Hematopoietic multipotent progenitor cell treated with erythropoietin and hydrocortisone succinate and interleukin-3 and kit ligand, for 15 days (in vitro differentiated cells): ENCODE measurements at places on chromosomes 2 and 18.
A peak's percentile ranks its signal among the peaks of the same experiment; 100 is the strongest.

GRCh38 chr18:77164763-77165485, 32.3 kb upstream of the MBP start:
- no peak for DNase-seq

GRCh38 chr2:149597668-149598326, 10.2 kb upstream of the MMADHC start:
- peak; percentile 65 for DNase-seq

DNA sequence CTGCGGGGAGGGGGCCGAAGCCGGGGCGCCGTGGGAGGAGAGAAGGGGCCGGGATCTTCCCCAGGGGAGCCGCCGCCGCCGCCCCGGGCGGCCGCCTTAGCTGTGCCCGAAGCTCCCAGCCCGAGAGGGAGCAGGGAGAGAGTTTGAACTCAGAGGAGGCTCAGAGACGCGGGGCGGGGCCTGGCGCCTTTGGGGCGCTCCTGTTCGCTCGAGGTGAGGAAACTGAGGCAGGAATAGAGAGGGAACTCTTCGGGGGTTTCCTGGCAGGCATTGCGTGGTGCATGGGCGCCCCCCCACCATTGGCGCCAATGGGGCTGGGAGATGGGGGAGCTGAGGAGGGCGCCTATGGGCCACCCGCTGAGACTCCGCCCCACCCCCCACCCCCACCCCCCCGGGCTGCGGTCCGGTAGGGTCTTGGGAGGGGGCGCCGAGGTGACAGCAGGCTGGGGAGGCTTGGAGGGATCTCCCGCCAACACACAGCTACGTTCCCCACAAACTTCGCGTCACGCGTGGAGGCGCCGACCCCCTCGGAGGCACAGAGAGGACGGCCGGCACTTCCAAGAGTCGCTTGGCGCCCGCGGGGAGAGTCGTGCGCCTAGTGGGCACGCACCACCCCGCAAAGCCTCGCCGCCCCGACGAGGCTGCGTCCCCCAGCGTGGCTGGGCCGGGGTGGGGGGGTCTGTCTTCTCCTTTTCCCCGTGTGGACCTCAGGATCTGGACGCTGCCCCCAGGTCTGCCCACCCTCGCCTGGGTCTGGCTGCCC, 680 bp downstream of the CTDSP1 start:
- DNase-seq = peak; percentile 49

- no peak for DNase-seq
These were observed 198.0 kb upstream of the NCKAP5 start for GRCh38 chr2:133766164-133766832.

- no peak for DNase-seq
These were observed 63.6 kb upstream of the TTC21B start for GRCh38 chr2:166017208-166017607.

- no peak for DNase-seq
These were observed 67.2 kb upstream of the SMAD7 start for GRCh38 chr18:49017813-49018553.

DNA sequence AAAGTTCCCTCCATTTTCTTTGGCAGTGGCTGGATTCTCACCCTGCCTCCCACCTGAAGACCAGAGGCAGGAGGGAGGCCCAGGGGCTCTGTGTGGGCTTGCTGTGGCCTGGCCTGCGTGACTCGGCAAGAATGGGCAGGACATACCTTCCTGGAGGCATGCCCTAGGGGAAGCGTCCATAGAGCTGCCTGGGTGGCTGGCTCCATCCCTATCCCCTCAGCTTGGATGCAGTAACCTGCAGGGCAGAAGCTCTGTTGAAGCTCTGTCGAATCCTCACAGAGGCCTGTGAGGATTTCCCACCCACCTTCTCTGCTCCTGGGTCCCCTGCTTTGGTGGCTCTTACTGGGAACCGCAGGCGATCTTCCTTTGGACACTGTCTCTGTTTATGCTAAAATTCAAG, 1.3 kb upstream of the PRSS56 start:
- no peak for DNase-seq

GRCh38 chr18:62341473-62341872, 16.4 kb downstream of the TNFRSF11A start:
- DNase-seq = no peak

GRCh38 chr2:168534926-168535325, 78.9 kb downstream of the CERS6 start:
- DNase-seq = no peak

DNA sequence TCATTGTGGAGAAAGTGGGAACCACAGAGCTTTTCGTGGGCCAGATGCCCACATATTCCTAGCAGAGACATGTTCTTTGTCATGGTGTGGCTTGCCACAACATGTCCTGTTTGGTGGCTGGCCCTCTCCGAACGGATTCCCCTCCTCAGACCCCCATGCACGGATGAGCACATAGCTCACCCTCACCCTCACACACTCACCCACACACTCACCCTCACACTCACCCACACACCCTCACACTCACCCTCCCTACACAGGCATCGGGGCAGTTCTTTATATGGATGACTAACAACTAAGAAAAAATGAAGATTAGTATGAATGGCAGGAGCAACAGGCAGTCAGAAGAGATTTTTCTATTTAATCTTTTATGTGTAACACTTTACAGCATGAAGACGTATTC, 149.9 kb downstream of the ZNF236 start:
- DNase-seq = no peak

DNA sequence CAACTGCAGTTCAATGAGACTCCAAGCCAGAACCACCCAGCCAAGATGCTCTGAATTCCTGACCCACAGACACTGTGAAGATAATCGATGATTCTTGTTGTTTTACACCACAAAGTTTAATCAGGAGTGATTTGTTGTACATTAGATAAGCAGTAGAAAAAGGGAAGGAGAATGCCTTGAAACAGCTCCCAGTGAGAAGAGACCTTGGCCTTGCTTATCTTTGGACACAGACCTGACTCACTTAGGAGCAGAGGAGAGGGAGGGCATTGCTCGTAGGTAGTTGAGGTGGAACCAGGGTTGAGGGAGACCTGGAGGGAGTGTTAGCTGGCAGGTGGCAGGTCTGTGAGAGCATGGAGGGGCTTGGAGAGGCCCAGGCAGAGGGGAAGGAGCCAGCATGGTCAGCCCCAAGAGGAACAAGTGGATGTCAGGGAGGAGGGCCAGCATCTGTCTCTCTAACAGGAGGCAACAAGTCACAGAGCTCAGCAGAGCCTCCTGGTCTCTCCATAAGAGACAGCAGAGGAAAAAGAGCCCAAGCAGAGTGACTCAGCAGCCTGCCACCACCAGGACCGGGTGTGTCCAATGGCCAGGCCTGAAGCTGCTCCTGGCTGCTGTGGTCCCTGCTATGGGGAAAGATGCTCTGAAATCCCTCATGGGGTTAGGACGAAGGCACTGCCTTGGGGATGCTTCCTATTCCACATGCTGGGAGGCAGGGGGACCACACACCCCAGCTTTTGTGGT, 161.6 kb upstream of the CAPN13 start:
- DNase-seq = no peak

GRCh38 chr2:44522846-44523245, 161.1 kb downstream of the CAMKMT start:
- DNase-seq = no peak

DNA sequence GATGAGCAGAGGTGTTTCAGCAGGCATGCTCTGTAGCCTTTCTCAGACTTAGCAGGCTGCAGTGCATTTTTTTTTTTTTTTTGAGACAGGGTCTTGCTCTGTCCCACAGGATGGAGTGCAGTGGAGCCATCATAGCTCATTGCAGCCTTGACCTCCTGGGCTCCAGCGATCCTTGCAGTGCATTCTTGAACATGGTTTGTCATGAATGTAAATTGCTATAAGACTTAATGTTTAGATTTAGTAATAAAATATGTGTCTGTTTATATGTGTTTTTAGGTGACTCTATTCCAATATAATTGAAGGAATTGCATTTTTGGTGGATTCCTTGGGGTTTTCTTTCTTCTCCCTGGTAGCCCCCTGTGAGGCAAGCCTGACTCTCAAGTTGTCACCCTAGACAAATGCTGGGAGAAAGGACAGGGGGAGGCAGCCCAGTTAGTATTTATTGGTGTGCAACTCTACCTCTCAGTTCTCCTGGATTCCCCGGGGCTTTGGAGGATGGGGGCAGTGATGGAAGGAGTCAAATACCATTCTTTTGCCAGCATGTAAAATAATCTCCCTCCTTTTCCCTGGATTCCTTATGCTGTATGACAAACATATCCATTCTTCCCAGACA, 22.7 kb downstream of the LYPD6B start:
- no peak for DNase-seq

DNA sequence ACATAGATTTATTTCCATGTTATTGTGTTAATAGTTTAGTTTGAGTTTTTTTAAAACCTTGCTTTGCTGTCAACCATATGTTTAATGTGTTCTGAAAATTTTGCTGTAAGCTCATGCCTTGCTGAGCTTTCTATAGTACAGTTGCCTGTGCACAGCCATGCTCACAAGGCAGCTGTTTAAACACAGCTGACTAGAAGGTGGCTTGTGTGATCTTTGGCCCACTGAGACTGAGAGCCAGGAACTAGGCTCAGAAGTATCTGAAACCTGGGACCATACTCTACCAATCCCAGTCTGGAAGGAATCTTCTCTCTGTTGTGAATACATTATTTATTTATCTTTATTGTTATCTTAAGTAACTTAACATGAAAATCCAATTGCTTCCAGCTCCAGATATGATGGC, 350.5 kb downstream of the KIAA1328 start:
- DNase-seq = no peak

GRCh38 chr2:130251535-130251872, 53.3 kb upstream of the TUBA3E start:
- DNase-seq = no peak

DNA sequence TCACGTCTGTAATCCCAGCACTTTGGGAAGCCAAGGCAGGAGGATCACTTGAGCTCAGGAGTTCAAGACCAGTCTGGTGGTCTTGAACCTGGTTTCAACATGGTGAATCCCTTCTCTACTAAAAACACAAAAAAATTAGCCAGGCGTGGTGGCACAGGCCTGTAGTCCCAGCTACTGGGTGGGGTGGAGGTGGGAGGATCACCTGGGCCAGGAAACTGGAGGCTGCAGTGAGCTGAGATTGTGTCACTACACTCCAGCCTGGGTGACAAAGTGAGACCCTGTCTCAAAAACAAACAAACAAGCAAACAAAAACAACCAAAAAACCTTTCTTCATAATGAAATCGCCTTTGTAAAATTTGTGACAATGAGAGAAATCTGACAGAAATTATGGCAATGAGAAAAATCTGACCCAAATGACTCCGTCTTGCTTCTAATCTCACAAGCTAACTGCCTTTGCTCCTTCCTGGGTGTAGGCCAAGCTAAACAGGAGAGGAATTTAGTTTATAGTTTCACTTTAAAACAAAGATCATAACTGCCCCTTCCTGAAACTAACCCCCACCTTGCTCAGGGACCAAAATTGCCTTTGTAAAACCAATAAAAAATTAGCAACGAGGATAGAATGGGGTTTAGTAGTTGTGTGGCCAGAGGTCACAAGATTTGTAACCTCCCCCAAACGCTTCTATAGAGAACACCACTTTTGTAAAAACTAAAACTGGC, 60.7 kb upstream of the KIF5C start:
- DNase-seq = no peak

DNA sequence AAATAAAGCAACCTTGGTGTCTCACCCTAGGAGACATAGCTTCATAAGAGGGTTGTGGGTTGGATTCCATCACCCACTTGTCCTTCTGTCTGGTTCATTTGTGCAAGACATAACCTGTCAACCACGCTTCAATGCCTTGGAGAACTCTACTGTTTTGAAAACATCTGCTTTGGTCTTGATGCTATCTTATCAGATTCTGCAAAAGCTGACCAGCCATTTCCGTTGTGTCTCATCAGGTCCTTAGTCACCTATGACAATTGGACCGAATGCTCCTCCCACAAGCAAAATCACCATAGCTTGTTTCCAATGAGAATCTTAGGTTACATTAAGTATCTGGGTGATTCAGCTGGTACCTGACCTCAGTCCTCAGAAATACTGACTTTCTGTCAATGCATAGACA, 35.4 kb downstream of the STAT4 start:
- no peak for DNase-seq

DNA sequence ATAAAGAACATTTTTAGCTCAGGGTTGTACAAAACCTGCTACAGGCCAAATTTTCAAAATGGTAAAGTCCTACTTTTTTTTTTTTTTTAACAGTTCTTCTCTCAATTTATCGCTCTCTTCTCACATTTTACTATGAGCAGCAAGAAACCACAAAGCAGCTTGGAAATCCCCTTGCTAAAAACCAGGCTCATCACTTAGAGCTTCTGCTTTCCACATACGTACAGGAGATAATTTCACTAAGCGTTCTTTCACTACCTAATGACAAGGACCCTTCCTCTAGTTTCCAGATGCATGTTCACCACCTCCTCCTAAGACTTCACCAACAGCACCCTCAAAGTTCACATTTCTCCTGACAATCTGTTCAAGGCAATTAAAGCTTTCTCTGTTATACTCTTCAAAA, 294.9 kb upstream of the CYRIA start:
- DNase-seq = no peak

- no peak for DNase-seq
These were observed 23.9 kb downstream of the IAH1 start for GRCh38 chr2:9498210-9498609.

GRCh38 chr2:132951008-132951714, 281.2 kb upstream of the LYPD1 start:
- DNase-seq = no peak

- no peak for DNase-seq
These were observed 129.7 kb downstream of the PKP4 start for GRCh38 chr2:158586491-158586890.

DNA sequence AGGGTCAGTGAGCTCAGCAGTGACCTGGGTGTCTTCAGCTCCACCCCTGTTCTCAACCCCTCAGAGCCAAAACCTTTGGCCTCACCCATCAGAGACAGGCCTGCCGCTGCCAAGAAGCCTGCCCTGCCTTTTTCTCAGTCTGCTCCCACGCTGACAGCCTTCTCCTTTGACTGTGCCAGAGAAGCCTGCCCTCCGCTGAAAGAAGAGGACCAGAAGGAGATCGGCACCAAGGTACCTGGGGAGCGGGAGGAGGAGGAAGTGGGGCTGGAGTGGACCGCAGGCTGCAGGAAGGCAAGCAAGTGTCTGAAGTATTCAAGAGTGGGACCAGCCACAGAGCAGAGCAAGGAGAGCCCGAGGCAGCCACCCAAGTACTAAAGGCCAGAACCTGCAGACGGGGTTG, 33.2 kb downstream of the TOGARAM2 start:
- no peak for DNase-seq

DNA sequence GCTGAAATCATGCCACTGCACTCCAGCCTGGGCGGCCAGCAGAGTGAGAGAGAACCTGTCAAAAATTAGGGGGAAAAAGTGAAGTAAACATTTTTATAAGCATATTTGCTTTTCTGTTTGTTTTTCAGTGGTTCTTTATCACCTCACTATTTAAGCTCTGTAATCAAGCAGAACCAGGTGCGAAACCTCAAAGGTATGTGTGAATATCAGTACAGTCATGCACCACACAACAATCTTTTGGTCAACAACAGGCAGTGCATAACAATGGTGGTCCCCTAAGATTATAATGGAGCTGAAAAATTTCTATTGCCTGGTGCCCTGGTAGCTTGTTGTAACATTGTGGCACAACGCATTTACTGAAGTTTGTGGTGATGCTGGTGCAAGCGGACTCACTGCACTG, 167.4 kb upstream of the STON1 start:
- no peak for DNase-seq
